ENCODE measurements at places on chromosomes 16 and 17.
A peak's percentile ranks its signal among the peaks of the same experiment; 100 is the strongest.

GRCh38 chr16:2284797-2285576 is 17.1 kb upstream of the RNPS1 start:
- DNase-seq, result no peak

- DNase-seq, result no peak
Observed at GRCh38 chr17:81067391-81067811, 32.5 kb downstream of the BAIAP2 start.

DNA sequence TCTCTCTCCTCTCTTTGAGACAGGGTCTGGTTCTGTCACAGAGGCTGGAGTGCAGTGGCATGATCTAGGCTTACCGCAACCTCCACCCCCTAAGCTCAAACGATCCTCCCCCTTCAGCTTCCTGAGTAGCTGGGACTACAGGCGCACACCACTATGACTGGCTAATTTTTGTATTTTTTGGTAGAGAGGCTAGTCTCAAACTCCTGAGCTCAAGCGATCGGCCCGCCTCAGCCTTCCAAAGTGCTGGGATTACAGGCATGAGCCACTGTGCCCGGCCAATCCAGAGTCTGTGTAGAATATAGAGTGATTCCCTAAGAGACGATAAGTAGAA is 65.8 kb upstream of the RPH3AL start:
- peak; percentile 64 for DNase-seq

DNA sequence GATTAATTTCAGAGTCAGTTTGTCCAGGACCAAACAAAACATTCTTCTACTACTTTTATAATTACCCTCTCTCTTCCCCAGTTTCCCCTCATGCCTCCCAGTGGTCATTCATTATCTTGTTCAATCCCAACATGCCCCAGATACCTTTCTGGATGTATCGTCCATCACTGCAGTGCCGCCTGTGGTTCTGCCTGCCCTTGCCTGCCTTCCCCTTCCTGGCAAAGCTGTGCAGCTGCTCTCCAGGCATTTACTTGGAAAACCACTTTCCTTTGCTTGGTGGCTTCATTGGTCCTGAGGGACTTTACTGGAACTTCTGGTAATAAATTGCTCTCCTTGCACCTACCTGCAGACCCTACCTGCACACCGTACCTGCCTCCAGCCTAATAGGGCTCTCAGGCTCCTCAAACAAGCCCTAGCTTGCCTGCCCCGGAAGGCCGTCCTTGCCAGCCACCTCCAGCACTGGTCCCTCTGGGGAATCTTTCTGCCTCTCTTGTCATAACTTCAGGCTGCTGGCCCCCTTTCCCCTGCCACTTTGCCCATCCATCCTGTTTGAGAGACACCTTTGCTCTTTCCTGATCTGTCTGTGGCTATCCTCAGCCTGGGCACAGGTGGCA is 19.5 kb upstream of the MSI2 start:
- DNase-seq, result no peak

GRCh38 chr16:58345574-58346354 is 46.5 kb upstream of the GINS3 start:
- no peak for DNase-seq

- peak; percentile 82 for DNase-seq
Observed at GRCh38 chr17:48618256-48618896, 3.3 kb upstream of the HOXB8 start.

DNA sequence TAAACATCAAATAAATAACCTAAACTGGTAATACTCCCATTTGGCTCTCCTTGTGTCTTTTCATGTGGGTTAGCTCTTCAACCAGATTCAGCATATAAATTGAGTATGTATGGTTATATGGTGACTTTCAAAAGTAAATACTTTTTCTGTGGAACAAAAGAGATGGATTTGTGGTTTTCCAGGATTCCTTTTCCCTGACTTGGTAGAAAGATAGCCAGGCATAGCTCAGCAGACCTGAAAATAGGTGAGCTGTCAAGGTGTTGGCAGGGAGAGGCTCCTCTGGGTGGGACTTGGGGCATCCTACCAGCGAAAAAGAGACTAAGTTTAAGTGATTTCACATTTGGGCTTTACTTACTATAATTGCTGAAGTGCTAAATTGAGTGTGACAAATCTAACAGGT is 80.3 kb downstream of the FTO start:
- DNase-seq, result no peak

GRCh38 chr16:89031715-89032659 is 55.0 kb upstream of the CBFA2T3 start:
- DNase-seq, result peak; percentile 80

DNA sequence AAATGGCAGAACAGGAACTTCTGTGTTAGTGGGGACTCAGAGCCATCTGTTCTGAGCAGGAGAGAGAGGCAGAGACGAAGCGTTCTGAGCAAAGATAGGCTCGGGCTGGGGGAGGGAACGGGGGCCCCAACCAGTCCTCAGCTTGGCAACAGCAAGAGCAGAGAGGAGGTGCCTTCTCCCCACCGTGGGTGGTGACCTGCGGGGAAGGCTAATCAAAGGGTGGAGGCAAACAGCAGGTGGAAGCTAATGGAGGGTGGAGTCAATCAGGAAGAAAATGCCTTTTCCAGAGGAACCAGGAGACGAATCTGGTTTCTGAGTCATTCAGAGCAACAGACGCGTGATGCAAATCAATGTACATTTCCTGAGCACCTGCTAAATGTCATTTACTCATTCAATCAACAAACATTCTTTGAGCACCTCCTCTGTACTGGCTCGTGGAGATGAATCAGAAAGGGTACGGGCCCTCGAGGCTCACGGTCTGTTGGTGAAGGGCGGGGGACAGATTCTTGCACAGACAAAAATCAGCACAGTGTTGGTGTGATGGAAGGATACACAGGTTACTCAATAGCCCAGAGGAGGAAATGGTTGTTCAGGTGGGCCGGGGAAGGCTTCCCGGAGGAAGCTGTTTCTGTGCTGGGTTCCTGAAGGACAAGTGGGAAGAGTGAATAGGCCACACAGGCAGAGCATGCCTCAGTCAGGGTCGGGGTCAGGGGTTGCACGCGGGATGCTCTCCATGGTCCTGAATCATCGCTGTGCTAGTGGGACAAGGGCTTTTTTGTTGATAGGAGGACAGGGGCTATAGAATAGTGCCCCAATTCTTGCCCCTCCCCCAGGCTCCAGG is 5.7 kb upstream of the SPNS2 start:
- no peak for DNase-seq
